ENCODE measurements at places on chromosomes 12 and 14.

DNA sequence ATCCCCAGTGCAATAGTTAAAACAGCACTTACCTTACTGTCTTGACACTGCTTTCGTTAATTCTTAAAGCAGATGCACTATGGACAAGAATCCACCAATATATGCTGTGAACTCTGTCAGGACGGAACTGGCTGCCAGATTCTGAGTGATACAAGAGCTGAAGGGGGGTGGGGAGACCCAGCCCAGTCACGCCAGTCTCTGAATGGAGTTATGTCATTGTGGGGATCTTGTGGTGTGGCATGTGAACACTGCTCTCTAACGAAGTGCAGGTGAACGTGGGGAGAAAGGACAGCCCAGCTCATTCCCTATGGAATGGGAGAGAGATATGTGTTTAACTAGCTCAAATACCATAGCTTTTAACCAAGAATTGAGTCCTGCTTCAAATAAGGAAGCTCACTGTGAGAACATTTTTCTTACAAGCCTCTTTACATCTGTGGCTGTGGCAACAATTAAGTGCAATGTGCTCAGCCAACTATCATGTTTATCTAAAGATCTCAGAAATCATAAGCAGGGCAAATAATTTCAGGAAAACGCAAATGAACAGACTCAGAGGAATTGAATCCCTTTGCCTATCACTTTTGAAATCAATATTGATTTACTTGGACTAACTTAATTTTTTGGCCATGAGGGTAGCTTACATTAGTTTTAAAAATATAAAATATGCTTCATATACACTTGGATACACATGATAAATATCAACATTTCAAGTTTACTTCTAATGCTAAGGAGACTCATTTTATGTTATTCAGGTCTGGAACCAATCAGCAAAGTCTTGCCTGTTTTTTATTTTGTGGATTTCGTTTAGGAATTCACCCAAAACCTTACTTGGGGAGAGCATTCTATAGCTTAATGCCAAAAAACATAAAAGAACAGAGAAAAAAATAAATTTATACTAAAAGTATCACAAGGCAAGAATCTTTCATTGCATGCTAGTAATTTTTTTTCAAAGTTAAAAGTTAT, at the start of gene LUM:
LUM (minus strand) TSS at position 129 of the 960 bp plus-strand sequence. CDS start 2,515 bp downstream, outside the sequence.
- no peak for DNase-seq

DNA sequence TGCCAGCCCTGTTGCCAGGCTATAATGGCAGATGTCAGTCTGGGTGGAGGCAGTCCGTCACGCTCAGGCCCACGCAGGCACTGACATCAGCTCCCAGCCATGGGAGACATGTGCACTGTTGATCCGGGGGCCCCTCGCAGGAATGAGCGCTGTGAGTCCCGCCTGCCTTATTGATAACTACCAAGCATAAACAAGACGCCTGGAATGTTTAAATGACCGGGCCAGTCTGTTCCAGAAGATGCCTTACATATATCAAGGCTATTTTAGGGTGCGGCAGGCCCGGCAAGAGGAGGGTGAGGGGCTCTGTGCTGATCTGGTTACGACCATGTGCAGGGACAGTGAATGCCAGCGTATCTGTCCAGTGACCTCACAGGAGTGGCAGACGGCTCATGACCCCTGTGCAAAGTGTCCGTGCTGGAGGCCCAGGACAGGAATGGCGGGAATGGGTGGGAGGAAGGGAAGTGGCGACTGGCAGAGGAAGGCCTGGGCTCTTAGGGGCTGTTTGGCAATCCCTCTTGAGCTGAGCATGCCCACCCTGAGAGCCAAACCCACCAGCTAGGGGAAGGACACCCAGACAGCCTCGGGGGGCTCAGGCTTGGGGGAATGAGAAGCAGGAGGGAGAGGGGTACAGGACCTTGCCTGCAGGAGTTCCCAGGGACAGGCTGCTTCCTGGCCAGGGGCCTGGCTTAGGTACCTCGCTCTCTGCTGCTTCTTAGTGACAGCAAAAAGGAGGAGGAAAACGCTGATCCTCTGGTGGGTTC, 49.3 kb downstream of the DLK1 start:
- DNase-seq = no peak

GRCh38 chr12:5827591-5827990, 117.5 kb downstream of the ANO2 start:
- no peak for DNase-seq

GRCh38 chr12:121975021-121975420, 46.7 kb upstream of the BCL7A start:
- DNase-seq = no peak
